ENCODE measurements at places on chromosomes 3 and 15. TPM values are rescaled to one million over a fixed set of nuclear protein-coding genes. Genes with fewer than 3 reads are reported as not detected.

The ZNF860 gene
- total RNA-seq: not detected

DNA sequence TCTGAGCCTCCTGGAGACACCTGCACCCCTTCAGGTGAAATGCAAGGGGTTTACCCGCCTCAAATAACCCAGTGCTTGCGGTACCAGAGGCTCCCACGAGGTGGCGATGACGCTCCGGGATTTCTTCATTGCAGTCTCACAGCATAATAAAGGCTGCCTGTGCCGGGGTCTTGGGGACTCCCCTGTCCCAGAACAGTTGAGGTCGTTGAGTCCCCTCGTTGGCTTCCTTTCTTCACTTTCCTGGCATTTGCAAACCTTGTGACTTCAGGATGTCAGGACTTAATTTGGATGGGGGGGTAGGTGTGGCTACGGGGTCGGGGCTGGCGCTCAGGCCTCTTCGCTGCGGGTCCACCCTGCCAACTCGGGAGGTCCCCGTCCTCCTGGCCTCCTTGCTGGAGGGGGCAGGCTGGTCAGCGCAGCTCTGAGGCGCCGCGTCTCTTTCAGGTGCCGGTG is 1.3 kb downstream of the GNAT1 start:
- peak; percentile 16 for DNase-seq

- no peak for DNase-seq
Measured at GRCh38 chr3:44495636-44496415, 18.4 kb upstream of the ZNF445 start.

DNA sequence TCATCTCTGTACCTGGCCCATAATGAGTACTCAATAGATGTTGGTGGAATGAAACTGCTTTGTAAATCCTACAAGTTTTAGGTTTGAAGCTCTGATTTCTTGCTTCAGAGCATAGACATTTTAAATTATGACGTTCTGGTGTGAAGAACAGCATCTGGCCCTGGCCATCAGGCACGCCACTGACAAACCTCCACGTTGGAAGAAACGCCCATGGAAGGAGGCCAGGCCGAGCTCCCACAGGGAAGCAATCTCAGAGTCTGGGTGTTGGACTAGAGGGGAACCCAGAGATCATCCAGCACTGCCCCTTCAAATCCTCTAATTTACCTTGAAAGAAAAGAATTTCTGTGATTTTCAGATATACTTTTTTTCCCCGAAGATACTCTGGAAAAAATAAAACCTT is 328.1 kb upstream of the RGMA start:
- no peak for DNase-seq

DNA sequence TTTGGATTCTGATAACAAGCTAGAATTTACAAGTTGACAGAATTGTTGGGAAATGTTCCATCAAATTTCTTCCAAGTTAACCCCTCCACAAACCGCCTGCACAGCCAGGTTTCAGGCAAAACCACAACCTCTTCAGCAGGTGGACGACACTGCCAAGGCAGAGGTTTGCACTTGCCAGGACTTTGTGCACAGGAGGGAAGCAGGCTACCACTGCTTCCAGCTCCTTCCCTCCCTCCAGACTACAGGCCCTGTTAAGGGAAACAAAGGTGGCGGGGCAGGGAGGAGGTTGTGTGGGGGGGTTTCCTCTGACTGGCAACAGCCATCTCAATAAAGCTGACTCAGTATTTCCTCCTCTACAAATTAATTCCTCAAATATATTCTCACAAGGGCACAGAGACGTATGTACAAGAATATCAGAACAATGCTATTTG is 42.2 kb downstream of the TBC1D2B start:
- no peak for DNase-seq

DNA sequence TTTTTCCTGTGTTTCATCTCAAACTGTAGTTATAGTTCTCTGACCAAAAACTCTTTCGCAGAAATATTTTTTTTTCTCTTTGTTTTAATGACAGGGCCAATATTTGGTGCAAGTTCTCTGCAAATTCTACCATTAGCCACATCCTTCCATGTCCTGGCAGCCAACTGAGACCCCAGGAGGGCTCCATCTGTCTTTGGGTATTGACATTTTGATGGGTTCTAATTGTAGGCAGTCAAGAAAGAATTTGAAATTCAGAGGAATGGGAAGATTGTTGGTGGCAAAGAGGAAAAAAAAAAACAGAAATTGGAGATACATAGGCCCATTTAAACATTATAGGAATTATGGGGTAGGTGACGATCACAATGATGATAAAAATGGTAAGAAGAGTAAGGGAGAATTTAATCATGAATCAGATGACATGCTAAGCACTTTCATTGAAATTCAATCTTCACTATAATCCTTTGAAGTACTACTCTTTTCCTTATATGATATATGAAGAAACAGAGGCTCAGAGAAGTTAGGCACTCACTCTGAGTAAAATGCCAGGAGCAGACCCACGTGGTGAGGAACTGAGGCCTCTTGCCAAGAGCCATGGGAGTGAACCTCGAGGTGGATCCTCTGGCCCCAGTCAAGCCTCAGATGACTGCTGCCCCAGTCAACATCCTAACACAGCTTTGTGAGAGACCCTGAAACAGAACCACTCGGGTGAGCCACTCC is 151.4 kb downstream of the PDZRN3 start:
- no peak for DNase-seq

DNA sequence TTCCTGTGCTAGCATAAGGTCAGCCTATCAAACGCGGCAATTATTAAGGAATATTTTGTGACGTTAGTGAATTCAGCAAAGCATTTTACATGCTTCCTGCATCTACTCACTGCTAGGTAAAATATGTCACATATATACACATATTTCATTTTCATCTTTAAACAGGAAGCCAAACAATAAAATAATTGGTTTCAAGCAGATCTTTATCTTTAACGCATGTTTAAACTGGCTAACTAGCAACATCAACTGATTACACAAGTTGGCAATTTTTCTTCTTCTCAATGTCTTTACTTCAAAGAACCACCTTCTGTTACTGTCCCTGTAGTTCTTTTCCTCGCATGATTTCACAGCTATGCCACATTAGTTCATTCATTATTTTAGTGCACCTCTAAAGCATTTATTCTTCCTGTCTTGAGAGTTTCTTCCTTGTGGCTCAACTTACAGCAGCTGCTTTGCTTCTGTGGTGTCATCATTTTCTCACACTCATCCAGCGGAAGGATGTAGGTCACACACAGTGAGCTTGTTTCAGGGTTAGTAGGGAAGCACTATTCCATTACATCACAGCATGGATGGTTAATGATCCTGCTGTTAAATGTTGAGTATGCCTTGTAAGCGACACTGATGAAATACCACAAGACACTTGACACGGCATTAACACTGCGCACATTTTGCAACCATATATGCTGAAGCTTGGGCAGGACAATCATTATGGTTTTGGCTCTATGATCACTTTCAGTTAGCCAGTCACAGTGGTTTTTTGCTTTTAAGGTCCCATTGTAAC is 2.3 kb upstream of the BCHE start:
- no peak for DNase-seq

GRCh38 chr15:68149059-68149458 is 56.1 kb downstream of the CALML4 start:
- no peak for DNase-seq

- no peak for DNase-seq
Measured at GRCh38 chr3:48422681-48423080, 7.2 kb downstream of the PLXNB1 start.

DNA sequence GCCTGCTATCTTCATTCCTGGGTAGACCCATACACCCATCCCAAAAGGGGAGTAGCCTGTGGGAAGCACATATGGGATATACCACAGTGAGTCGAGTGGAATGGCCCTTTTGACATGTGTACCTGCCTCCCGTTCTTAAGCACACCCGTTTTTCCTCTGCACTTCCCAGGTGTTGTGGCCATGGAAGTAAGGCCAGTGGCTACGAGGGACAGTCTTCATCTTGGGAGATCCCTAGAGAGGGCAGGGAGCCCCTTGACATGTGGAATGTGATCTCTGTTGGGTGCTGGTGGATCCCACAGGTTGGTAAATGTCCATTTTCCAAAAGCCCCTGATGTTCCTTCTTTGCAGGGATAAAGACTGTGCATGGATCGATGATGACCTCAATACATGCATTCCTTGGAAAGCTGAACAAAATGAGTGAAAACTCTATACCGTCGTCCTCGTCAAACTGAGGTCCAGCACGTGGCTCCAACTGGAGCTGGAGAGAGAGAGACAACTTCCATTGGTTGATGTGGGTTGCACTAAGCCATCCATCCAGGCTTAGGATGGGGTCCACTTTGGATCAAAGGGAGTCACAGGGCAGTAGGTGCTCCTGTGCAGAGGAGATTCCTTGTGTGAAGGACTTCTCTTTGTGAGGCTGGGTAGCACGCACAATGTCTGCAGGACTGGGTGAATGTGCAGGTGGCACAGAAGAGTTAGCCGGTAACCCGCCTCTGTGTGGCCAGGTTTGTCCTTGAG is 136.8 kb downstream of the SNRPN start:
- no peak for DNase-seq
